CD4-positive, alpha-beta T cell treated with Interleukin-4 for 1 hour (primary cell): ENCODE measurements at places on chromosomes 1 and 21.

DNA sequence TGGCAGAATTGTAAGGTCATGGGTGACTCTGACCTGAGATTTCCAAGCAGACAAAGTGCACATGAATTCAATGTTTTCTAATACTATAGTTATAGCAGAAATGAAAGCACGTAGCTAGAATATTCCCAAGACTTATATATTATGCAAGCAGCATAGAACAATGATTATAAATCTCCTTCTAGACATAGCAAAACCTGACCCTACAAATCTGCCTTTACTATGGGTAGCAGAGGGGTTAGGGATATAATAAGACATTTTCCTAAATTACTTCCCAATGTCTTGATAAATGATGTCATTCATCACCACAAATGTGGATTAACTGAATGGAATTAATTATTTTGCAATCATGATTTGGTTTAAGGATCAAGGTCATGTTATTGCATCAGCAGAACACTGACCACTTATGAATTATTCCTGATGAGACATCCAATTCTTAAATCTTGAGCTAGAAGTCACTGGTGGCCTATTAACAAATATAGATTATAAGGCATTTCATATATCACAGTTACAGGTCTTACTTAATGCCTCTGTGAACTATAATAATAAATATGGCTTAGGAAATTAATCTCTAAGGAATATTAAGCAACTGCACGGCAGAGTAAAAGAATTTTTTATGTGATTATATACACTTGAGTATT is 776.6 kb downstream of the AMY1C start:
- no peak for DNase-seq

- no peak for DNase-seq
Measured at GRCh38 chr1:159200769-159201168, 3.9 kb upstream of the ACKR1 start.

GRCh38 chr1:30760596-30761324 is 3.2 kb upstream of the LAPTM5 start:
- DNase-seq: no peak

DNA sequence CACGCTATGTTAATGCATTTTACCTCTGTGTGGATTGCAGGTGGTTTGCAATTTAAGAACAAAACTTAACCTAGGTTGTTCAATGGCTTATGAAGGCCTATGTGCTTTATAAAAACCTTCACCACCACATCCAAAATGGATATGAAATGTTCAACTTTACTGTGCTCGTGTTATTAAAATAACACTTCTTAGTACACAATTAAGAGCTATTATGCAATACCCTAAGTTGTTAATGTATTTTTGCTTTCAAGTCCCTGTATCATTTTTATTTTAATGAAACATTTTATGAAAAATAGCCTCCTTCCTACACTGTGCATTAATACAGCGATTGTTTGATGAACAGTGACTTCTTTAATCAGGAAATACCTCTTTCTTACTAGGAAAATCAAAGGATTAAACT is 12.0 kb downstream of the NCAM2 start:
- DNase-seq: no peak

GRCh38 chr1:32714277-32714676 is 11.7 kb upstream of the SYNC start:
- no peak for DNase-seq

DNA sequence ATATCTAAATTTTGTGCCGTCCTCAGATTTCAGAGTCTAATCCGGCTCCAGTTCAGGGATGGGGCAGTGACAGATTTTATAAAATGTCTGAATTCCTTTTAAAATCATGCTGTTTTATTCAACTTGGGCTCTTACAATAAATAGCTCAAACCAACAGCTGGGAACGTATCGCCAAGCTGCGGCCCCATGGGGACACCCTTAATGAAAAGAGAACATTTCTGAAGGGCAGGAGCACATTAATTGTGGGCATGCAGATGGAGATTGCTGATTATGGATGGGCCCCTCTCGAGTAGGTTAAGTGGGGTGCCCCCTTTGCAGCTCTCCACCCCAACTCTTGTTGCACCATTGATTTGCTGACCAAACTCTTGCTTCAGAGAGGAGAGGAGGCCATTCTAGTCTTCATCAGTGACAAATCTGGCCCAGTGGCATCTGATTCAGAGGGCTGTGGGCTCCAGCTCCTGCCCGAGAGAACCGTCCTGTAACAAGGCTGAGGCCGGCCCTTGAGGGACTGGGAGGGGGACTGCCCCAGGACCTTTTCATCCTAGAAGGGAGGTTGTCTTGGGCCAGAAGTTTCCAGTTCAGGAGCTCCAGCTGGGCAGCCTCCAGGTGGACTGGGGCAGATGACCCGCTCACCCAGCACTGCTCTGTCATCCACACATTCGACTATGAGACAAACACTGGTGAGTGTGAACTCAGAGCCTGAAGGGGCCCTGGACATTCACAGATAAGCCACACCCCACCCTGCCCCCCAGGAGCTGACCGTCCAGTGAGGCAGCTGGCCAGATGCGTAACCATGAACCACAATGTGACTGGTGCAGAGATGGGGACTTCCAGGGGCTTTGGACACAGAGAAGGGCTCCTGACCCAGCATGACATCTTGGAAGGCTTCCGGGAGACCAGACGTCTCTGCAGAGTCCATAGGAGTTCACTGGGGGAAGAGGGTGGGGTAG is 55.1 kb upstream of the TMEM51 start:
- DNase-seq: no peak

GRCh38 chr1:40395190-40396175 is 22.0 kb downstream of the SMAP2 start:
- DNase-seq: no peak

- no peak for DNase-seq
Measured at GRCh38 chr1:92326681-92327080, 27.8 kb downstream of the RPAP2 start.

GRCh38 chr1:172658871-172659453 is at the start of gene FASLG:
TSS of gene FASLG (plus strand) at chr1:172659103. CDS start at chr1:172659202, 99 bp downstream.
- DNase-seq: peak; percentile 62

GRCh38 chr1:186297439-186298045 is 77.5 kb downstream of the TPR start:
- DNase-seq: no peak

DNA sequence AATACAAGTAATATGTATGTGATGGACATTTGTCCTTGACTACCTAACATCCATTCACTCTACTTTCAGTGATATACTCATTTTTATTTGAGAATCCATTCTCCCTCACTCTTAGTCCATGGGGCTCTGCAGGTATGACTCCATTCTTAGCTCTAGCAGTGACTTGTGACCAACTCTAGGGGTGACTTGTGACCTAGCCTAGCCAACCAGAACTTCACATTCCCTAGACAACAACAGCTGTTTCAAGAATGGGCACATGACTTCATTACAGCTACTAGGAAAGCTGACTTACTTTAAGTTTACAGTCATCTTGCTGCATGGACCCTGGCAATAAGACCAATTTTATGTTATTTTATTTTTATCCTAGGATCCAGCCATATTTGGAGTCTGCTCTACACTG is 23.6 kb upstream of the DDX59 start:
- DNase-seq: no peak

DNA sequence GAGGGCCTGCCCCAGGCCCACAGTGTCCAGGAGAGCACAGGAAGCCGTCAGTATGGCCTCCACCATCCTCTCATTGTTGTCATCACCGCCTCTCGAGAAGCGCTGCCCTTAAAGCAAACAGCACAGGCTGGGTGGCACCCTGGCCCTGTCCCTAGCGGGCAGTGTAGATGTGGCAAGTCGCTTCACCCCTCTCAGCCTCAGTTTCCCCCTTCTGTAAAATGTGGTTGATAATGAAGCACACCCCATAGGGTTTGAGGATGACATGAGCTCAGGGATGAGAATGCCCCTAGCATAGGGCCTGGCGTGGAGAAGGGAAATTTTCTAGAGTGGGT is 13.4 kb downstream of the PLA2G2F start:
- no peak for DNase-seq
